A549 (cell line): ENCODE measurements at places on chromosomes 7 and 10.

- DNase-seq, result no peak
These were observed 65.5 kb downstream of the HPSE2 start for GRCh38 chr10:99170116-99170675.

- DNase-seq, result no peak
These were observed 11.7 kb downstream of the DNAJC1 start for GRCh38 chr10:21991785-21992184.

DNA sequence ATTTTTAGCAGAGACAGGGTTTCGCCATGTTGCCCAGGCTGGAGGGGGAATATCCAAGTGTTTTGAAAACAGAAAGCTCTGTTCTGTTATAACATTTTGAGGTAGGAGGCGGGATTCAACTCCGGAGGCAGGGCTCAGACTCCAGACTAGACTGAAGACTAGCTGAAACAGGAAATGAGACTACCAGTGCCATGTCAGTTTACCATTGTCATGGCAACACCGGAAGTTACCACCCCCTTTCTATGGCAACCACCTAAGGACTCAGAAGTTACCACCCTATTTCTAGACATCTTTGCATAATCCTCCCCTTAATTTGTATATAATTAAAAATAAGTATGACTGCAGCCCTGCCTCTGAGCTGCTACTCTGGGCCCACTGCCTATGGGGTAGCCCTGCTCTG is 1069.1 kb upstream of the AUTS2 start:
- DNase-seq, result no peak

DNA sequence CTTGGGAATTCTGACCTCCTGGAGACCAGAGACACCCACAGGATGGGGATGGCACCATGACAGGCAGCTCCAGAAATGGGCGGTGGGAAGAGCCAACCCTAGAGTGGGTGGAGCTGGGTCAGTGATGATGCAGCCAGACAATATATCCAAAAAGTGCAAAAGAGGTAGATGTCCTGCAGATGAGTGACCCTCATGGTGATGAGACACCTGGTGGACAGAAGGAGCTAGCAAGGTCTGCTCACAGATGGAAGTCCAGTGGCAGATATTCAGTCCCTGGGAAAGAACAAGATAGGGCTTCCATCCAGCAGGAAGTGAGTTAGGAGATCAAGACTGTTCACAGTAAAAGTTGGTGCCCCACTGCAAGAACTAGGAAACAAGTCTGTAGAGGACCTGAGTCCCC is 19.2 kb upstream of the GRB10 start:
- DNase-seq, result peak; percentile 43

- peak; percentile 32 for DNase-seq
These were observed 165.3 kb downstream of the AGMO start for GRCh38 chr7:15396210-15397158.

GRCh38 chr7:1898628-1899185 is 228.6 kb downstream of the ELFN1 start:
- no peak for DNase-seq

DNA sequence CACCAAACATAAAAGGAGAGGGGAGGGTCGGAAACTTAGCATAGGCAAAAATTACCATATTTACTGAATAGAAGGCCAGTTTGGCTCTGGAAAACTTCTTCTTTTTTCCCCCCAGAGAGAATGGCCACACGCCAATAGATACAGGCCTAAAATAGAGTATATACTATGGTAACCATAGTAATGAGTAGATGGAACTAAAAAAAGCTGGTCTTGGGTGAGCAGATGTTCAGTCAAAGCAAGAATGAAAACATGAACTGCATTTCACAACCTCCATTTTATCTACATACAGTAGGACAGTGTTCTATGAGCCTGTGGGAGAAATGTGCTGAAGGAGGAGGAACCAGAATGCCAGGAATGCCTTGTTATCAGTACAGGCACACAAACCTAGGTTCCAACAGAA is 141.7 kb upstream of the SEMA3A start:
- DNase-seq, result no peak

GRCh38 chr10:108014902-108015177 is 850.3 kb upstream of the SORCS1 start:
- no peak for DNase-seq

- no peak for DNase-seq
These were observed 164.2 kb upstream of the DPP6 start for GRCh38 chr7:153887749-153888569.

DNA sequence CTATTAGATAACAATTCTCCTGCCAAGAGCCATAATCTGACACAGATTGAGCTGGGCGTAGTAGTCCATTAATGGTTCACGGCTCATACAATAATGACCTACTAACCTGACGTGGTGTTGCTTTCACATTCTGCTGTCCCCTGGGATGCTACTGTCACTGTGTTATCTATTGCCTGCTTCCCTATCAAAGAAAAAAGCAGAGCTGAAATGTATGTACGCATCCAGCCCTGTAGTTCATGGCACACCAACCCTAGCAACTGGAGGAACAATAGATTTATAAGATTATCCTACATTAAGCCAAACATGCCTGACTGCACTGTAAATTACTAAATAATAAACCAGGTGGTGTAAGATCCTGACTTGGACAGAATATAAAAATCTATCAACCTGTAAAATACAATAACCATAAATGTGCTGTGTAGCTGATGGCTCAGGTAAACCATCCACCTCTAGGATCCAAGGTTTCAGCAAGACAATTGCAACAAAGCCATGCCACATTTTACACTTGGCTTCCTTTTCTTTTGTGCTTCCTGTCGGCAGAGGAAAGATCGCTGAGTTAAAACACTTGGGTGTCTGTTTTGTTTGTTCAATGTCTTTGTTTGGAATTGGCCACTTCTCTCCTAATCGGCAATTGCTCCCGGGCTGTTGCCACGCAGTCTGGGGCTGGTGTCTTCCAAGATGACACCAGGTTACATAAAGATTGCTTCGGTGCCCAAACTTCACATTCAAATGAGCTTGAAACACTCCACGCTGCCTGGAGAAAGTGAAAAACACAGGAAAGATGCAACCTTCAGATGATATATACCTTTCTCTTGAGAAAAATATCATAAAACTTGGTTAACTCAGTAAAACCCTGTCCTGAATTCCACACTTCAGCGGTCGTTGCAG is 143.9 kb upstream of the MGMT start:
- DNase-seq, result no peak
